ENCODE measurements at places on chromosomes 3 and 15. TPM values are rescaled to one million over a fixed set of nuclear protein-coding genes. Genes with fewer than 3 reads are reported as not detected.

- no peak for DNase-seq
These were observed 18.3 kb downstream of the ACAA1 start for GRCh38 chr3:38118421-38119247.

The NEK10 gene
- total RNA-seq, result 1.7 TPM

DNA sequence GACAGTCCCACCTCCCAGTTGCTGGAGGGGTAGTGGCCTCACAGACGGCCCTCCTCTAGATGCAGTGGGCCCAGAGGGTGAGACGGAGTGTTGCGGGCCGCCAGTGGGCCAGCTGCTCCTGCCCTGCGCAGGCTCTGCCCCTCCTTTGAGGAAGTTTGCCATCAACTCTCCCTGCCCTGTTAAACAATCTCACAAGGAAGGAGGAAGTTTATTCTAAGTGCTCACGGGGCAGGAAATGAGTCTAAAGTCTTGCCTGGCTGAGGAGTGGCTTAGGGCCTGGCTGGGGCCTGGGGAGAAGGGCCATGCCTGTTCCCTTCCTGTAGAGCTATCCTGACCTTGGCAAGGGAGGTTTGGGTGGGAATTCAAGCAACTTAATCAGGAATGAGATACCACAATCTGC lies at the start of gene FAM3D:
Gene FAM3D (minus strand): TSS at position 92 of the 400 bp plus-strand sequence. CDS start 11,211 bp downstream, outside the sequence.
- DNase-seq, result peak; percentile 21

DNA sequence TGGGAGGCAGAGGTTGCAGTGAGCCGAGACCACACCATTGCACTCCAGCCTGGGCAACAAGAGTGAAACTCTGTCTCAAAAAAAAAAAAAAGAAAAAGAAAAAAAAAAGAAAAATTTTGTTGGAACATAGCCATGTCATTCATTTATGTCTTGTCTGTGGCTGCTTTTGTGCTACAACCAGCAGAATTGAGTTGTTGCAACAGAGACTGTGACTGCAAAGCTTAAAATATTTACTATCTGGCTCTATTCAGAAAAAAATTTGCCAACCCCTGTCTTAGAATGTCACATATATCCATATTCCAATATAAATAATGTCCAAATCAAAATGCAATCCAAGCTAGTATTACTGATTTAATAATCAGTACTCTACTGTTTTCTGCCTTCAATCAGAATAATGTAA lies 25.1 kb downstream of the CD80 start:
- DNase-seq, result no peak

DNA sequence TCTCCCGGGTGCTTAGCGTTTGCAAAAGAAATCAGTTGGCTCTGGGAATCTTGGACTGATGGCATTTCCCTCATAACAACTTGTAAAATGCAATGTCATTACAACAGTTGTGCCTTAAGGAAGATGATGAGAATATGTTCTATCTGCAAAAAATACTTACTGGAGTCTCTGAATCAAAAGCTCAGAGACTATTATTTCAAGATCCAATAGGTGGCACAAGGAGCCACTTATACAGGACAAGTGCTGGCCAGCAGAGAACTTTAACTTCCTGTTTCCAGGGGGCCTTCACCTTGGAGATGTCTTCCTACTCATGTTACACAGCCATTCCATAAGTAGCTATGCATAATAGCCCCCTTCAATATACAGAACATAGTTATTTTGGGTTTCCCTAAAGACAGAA lies 8.9 kb upstream of the RPS27L start:
- peak; percentile 34 for DNase-seq

DNA sequence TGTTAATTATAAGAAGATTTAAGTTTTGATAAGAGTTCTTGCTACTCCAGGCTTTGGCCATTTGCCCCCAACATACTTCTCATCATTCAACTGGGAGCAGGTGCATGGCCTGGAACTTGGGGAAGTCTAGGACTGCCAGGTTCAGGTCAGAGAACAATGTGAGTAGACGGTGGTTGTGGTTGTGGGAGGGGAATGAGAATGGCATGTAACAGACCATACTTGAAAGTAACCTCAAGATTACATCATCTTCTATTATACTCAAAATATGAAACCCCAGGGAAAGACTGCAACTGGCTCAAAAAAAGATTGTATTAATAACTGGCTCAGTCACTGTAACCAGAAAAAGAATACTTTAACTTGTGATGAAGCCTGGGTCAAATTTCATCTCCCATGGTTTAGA lies 364.9 kb upstream of the DPPA4 start:
- peak; percentile 26 for DNase-seq

The ZMYND10 gene
- 3.9 TPM for total RNA-seq

GRCh38 chr3:160084998-160085397 lies 96.4 kb downstream of the IL12A start:
- peak; percentile 80 for DNase-seq

GRCh38 chr15:97944724-97945123 lies 15.8 kb upstream of the ARRDC4 start:
- no peak for DNase-seq

The AADACL2 gene
- not detected for total RNA-seq

The KBTBD13 gene
- not detected for total RNA-seq

The GUCA1C gene
- total RNA-seq, result not detected

Data from PC-3 (cell line).